Activated naive CD4-positive, alpha-beta T cell treated with Interleukin-2 at 50 U/mL for 16 hours (primary cell): ENCODE measurements at places on chromosomes 12 and 14.
A peak's percentile ranks its signal among the peaks of the same experiment; 100 is the strongest.

DNA sequence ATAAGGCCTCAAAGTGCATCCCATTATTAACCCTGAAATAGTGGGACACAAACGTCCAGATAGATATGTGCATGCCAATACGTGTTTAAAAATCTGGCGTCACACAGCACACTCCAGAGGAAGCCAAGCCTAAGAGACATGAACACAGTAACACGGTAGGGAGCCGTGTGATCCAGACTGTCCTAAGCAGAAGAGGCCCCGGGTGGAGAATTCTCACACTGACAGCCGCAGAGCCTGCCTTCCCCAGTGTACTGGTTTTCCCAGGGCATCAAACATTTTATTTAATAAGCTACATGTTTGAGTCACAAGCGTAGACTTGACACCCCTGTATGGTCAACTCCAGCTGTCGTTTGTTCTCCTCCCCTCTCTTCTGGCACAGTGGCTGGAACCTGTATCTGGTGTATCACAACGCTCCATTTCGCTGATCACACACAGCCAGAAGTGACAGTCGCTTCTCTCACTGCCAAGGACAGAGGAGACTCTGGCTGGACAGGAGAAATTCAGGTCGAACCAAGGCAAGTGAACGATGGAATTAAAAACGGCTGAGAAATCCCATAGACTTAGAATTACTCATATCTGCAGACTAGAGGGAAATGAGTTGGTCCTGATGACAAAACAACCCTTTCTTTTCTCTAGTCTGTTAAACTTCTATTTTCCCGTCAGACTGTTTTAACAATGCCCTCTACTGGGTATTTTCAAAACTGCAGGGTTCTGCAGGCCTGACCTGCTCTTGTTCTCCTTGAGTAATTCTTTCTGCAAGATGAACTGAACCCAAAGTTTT is 359.9 kb downstream of the RGS6 start:
- DNase-seq: no peak

GRCh38 chr12:62787023-62787422 is 147.9 kb downstream of the PPM1H start:
- DNase-seq: no peak

DNA sequence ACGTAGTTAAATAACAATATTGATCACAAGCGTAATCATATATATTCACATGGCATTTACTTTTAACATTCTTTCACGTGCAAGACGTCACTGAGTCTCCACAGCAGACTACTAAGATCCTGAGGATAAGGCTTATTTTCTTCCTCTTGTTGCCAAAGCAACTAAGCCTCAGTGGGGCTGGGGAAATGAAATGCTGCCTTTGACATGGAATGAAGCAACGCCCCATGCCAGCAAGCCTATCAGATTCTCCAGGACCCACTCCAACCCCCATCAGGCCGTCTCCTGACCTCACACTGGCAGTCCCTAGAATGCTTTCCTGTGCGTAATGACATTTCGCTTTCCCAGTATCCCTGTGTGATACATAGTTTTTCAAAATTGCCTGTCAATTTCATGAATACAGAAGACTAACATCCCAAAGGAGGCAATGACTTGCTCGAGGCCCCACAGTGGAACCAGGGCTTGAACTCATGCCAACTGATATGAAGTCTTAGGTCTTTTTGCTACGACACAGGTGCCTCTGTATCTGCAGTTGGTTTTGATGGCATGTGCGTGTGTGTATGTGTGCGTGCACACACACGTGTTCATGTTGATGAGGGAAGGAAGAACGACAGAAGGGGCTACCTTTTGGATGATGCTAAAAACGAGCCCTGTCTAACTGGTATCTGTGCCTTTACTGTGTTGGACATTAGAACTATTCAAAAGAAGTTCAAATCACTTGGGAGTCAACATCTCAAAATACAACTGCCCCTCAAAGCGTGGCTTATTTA is 239.1 kb downstream of the VRK1 start:
- no peak for DNase-seq

GRCh38 chr14:20418501-20418909 is 5.2 kb upstream of the TEP1 start:
- no peak for DNase-seq

DNA sequence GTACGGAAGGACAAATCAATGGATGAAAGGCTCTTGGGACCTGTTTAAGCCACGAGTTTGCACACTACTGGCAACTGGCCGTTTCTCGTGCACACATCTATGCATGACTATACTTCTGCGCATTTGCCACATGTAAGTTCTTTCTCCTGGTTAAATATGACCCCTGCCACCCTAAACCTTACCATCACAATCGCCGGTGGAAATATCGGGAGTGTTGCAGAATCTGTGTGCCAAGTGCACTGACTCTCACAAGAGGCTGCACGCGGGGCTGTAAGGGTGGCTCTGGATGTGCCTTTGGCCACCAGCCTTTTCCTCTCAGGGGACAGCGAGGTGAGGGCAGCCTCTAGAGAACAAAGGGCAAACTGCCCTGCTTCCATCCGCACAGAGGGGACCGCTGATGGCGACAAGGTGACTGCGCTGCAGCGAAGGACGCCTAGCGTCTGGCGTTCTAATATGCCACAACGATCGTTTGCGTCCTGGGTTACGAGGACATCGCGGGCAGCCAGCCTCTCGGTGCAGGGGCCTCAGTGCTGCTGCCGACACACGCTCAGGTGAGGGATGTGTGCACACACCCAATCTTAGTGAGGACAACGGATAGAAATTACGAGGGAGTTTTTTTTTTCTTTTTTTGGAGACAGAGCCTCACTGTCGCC is 232.2 kb downstream of the PCNX1 start:
- DNase-seq: no peak

DNA sequence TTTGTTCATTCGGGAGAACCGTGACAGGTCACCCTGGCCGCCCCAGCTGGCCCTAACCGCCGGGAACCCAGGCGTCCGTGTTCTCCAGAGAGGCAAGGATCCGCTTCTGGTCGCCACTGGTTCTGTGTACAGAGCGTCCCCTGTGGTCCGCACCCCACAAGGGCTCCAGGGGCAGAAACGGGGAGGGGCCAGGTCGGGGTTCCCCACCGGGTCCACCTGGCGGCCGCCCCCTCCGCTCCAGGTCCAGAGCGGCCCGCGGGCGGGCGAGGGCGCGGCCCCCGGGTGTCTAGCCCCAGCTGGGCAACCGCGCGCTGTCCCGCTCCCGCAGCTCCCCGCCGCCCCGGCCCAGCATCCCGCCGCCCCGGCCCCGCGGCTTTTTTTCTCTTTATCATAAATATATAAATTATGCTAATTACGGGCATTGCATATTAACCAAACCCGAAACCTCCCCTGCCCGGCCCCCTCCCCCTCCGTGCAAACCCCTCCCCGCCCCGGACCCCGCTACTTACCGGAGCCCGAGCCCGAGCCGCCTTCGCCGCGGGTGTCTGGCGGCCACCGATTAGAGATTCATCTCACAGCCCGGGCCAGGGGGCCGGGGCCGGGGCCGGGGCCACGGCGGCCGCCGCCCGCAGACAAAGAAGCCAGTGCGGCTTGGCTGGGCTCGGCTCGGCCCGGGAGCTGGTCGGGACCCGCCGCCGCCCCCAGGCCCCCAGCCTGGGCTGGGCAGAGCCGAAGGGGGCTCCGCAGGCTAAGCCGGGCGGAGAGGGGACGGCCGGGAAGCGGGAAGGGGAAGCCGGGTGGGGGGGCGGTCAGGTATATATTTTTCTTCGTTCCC is 512 bp downstream of the POU6F1 start:
- DNase-seq: peak; percentile 51

DNA sequence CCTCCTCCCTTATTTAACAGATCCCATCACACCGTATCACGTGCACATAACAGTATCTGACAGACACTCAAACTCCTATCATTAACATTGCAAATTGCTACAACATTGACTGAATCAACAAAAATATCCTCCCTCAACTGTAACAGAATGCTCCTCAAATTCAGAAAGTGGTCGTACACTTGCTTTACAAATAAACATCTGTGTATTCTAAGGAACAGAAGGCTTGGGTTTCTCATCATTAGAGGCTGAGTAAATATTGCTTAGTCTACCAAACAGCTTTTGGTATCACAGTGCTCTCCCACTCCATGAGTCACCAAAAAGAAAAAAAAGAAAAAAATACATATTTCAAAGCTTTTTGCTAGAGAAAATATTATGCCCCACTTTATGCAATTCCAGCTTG is 23.9 kb downstream of the FERMT2 start:
- DNase-seq: no peak

- no peak for DNase-seq
Observed at GRCh38 chr12:106527356-106527755, 55.4 kb upstream of the RFX4 start.

GRCh38 chr12:2679068-2679815 is 115.5 kb upstream of the FKBP4 start:
- no peak for DNase-seq

GRCh38 chr12:51980051-51980808 is 26.5 kb upstream of the TAMALIN start:
- peak; percentile 72 for DNase-seq

DNA sequence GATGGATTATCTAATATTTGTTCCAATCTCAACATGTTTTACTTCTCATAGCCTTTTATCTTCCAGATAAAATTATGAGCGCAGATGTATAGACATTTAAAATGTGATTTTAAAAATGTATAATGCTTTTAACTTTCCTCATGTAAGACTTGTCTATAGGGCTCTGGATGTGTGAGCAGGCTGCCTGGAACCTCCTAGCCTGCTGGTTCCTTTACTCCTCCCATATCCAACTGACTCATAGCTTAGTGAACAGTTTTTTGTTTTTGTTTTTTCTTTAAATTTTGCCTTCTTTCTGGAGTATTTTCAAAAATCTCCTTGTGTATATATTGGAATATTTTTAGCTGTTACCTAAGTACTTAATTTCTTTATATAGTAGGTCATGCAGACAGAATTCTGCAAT is 115.4 kb downstream of the PDE3A start:
- DNase-seq: no peak

DNA sequence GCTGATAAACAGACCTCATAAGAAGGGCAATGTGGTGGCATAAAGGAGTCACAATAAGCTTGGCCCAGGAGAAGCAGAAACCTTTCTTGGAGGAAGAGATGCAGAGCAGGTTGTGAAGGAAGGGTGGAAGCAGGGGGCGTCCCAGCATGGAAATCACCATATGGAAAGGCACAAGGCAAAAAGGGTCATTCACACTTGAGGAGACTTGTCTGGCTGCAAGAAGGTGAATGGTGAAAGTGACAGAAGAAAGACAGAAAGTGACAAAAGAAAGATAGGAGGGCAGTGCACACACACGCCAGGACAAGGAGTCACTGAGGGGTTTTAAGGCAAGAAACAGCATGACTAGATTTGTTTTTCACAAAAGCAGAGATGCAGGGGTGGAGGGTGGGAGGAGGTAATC is 38.3 kb downstream of the GALNT4 start:
- DNase-seq: no peak

DNA sequence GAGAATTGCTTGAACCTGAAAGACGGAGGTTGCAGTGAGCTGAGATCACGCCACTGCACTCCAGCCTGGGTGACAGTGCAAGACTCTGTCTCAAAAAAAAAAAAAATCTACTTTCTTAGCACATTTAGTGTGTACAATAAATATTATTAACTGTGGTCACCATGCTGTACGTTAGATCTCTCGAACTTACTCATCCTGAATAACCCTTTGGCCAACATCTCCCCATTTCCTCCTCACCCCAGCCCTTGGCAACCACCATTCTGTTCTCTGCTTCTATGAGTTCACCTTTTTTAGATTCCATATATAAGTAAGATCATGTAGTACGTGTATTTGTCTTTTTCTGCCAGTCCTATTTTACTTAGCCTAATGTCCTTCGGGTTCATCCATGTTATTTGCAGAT is 13.4 kb downstream of the FUT8 start:
- no peak for DNase-seq

- DNase-seq: no peak
Observed at GRCh38 chr12:52086944-52087835, 7.7 kb downstream of the SMIM41 start.

DNA sequence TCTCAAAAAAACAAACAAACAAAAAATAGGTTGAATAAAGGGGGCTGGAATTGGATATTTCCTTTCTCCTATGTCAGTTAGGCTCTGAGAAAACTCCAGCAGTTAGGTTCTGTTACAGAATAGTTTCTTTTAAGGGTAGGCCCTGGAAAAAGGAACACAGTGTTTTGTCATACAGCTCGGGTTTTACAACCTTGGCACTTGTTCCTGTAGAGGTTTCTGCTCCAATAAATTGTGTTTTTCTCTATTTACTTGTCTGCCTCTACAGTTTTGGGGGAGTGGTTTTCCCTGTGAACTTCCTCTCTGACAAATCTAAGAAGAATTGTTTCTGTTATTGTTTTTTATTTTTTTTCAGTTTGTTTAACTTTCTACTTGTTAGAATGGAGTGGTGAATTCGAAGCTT is 167.6 kb downstream of the ACSS3 start:
- no peak for DNase-seq

DNA sequence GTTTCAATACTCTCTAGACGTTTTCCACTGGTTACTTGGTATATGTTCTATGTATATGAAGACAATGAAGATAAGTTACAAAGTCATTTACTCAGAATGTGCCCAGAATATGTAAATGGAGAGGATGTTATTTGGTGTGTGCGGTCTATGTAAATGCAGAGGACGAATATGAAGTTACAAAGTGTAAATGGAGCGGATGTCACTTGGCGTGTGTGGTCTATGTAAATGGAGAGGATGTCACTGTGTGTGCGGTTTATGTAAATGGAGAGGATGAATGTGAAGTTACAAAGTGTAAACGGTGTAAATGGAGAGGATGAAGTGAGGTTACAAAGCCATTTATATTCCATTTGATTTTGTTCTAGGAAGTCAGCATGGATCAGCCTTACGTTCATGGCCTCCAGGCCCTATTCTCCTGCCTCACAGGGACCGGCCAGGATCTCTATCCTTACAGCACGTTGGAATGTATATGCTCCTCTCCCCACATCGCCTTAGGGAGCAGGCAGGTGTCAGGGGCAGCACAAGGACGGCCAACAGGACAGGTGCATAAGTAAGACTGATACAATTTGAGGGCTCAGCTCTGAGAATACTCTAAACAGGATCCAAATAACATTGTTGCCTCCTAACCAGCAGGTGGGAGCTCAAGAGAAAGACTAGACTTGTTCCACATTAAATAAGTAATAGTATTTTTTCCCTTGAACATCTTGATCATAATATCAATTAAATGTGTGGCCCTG is 42.4 kb downstream of the GLRX5 start:
- DNase-seq: no peak

- no peak for DNase-seq
Observed at GRCh38 chr12:38527631-38528030, 211.1 kb downstream of the ALG10B start.

DNA sequence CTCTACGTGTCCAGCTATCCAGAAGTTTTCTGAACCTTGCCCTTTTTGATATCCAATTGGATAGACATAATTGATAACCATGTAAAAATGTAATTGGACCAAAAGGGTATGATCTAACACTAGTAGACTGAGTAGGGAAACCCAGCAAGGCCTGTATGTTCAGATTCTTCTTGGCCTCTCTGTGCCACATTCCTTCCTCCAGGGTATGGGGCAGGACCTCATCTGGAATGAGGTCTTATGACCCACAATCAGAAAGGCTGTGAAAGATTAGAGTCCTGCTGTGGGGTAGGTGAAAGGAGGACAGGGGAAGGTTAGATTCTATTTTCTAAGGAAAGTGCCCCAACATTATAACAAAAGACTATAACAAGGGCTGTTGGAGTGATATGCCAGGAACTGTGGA is 51.3 kb upstream of the A2ML1 start:
- no peak for DNase-seq

GRCh38 chr12:104201238-104202001 is 14.2 kb upstream of the TXNRD1 start:
- peak; percentile 39 for DNase-seq

- no peak for DNase-seq
Observed at GRCh38 chr12:130555628-130556485, 160.2 kb downstream of the RIMBP2 start.
